ENCODE measurements at places on chromosomes 1 and 21.

DNA sequence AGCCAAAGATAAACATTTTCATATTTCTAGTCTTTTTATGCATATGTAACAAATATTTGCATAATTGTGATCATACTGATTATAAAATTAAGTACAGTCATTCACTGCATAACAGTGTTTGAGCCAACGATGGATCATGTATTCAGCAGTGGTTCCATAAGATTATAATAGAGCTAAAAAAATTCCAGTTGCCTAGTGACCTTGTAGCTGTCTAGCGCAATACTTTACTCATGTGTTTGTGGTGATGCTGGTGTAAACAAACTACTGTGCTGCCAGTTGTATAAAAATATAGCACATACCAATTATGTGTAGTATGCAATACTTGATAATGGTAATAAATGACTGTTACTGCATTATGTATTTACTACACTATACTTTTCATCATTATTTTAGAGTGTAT is 2.1 kb upstream of the S100A10 start:
- DNase-seq: no peak

GRCh38 chr1:181730606-181731005 is 247.3 kb downstream of the CACNA1E start:
- no peak for DNase-seq

GRCh38 chr1:205287767-205288559 is 33.6 kb downstream of the NUAK2 start:
- DNase-seq: no peak

DNA sequence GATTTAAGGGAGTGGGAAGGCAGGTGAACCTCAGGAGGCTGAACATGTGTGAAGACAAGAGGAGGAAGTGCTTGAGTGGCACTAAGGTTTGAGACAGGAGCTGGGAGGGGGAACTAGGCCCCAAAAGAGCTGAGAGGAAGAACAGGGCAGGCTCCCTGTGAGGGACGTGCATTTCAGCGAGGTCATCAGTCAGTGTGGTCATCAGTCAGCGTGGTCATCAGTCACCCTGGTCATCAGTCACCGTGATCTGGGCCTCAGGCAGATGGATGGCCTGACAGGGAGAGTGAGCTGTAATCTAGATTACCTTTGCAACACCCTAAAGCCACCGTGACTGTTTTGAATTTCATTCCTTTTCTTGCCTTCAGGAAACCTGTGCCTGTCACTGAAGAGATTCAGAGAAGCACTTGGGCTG is 29.1 kb downstream of the VTCN1 start:
- no peak for DNase-seq

- no peak for DNase-seq
Measured at GRCh38 chr1:71687376-71687775, 595.0 kb downstream of the NEGR1 start.

DNA sequence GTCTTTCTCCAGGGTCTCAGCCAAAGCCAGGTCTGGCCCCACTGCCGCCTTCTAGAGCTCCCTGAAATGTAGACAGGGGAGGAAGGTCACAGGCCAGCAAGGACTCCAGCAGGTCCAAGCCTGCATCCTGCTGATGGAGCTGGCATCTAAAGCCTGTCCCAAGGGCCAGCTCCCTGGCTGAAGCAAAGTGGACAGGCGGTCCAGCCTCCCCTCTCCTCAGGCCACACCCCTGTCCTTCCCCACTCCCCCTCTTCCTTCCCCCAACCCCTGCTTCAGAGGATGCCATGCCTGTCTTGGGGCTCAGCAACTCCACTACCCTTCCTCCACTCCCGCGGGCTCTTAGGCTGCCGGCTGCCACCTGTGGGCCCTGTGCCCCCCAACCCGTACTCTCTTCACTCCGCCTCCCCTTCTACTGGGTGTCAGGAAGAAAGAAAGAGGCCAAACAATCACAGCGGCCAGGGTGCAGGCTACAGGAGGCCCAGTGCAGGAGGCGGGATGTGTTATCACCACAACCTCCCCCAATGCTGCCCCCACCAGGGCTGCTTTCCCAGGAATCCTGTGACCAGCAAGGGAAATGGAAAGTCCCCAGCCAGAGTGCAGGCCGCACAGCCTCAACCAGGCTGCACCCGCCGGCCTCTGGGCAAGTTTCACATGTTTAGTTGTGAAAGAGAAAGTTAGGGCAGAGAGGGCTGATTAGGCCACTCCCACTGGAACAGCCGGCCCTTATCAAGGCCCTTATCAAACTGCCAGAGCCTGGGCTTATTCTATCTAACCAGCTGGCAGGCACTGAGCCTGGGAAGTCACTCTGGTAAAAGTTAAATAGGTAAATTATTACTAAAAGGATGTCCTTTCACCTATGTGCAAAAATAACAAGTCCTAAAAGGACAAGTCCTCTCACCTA is 34.1 kb downstream of the ACOT7 start:
- peak; percentile 76 for DNase-seq

- DNase-seq: peak; percentile 88
Measured at GRCh38 chr1:157090196-157090647, 9.4 kb downstream of the ETV3L start.

GRCh38 chr1:201778279-201779065 is 50.5 kb upstream of the IPO9 start:
- DNase-seq: peak; percentile 59

DNA sequence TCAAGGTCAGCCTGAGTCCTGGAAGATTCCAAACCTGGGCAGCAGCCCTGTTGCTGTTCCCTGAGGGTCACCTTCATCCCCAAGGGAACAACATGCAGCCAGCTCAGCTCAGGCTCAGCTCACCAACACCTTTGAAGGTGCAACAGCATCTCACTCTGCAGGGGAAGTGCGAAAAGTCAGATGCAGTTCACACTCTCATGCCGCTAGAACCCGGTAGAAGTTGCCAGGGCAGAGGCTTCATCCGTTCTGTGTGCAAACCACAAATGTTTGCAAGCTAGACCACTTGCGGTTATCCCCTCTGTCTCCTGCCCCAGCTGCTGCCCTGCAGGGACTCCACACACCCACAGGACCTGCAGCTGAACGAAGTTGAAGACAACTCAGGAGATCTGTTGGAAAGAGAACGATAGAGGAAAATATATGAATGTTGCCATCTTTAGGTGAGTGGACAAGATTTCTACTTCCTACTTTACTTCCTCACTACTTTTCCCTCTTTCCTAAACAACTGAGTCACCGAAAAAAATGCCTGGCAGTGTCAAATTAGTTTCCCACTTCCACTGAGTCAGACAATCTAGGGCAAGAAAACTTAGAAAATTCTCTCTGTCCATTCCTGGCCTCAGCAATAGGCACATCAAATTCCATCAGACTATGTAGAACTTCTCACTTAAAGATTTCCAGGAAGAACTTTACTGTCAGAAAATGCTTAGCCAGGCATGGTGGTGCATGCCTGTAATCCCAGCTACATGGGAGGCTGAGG is 1.8 kb upstream of the FCRL6 start:
- no peak for DNase-seq

GRCh38 chr1:58982259-58982998 is 198.6 kb upstream of the JUN start:
- DNase-seq: no peak

- no peak for DNase-seq
Measured at GRCh38 chr1:97042551-97042950, 321.0 kb downstream of the PTBP2 start.

DNA sequence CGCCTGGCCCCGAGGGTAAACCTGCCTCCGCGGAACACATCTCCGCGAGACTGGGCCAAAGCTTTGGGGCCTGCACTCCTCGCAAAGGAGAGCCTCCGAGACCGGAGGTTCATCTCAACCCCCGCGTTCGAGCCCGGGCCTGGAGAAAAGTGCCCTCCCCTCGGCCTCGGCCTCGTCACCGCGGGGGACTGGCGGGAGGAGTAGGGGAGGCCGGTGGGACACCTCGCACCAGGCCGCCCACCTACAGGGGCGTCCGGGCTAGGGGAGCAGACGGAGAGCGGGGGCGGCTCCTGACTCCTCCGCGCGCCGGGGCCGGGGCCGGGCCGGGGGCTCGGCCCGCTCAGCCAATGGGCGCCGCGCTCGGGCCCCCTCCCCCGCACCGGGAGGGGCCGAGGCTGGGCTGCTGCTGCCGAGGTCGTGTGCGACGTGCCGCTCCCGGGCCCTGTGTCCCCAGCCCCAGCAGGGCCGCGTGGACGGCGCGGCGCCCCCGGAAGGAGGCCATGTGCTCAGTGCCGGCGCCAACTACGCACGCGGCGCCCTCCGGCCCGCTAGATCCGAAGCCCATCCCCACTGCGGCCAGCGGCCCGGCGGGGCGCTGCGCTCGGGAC is 684 bp downstream of the SLC2A1 start:
- peak; percentile 49 for DNase-seq

GRCh38 chr21:38142224-38142623 is 114.6 kb upstream of the KCNJ15 start:
- DNase-seq: no peak
